Activated CD4-positive, alpha-beta memory T cell treated with anti-CD3 and anti-CD28 coated beads, Interleukin-2, amount 10 ng/mL, durations not matched to agents 7 days and 5 days (primary cell): ENCODE measurements at places on chromosomes 13 and 19. TPM values are rescaled to one million over a fixed set of nuclear protein-coding genes. Genes with fewer than 3 reads are reported as not detected.

GRCh38 chr19:48170817-48171347, 402 bp downstream of the ZSWIM9 start:
- peak overlapping the region; percentile 97 for H3K4me3 ChIP-seq
- peaks cover 33% of the 10 kb centered on the region for H3K36me3 ChIP-seq
- no peaks in the 10 kb centered on the region for H3K27me3 ChIP-seq
- peak; percentile 21 for DNase-seq

GRCh38 chr13:111472559-111473460, 152.4 kb downstream of the TEX29 start:
- H3K27me3 ChIP-seq, result no peaks in the 10 kb centered on the region
- DNase-seq, result peak; percentile 8

Gene ATP12A
- 1.1 TPM for total RNA-seq

- no peaks in the 10 kb centered on the region for H3K4me1 ChIP-seq
- no peak for DNase-seq
- no peak overlapping the region for H3K4me3 ChIP-seq
- H3K27me3 ChIP-seq, result no peaks in the 10 kb centered on the region
These were observed 21.4 kb downstream of the ACER1 start for GRCh38 chr19:6312018-6312417.

DNA sequence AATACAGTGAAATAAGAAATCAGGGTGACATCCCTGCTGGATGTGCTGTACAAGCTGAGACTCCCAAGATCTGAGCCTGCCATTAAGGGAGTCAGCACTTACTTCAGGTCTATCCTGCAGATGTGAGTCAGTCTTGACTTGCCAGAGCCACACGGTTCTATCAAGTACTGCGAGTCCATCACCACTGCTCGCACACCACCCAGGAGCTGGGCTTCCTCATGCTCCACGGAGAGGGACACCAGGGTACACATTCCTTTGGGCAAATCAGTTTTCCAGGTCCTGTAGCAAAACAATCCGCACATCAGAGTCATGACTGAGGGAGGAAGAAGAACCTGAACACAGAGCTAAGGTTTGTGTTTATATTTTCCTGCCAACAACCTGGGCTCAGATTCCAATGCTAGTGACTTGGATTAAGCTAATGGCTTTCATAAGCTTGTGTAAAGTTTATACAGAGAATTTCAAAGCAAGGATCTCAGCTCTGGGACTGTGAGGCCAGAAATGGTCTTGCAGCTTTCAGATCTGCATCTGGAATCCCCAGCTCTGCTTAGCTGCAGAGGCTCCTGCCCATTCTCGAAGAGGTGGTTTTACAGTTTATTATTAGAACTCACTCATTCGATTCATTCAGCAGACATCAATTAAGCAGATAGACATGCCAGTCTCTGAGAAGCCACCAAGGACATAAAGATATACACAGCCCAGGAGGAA, 90.6 kb downstream of the KL start:
- no peak overlapping the region for H3K27ac ChIP-seq
- no peaks in the 10 kb centered on the region for H3K36me3 ChIP-seq
- no peak overlapping the region for H3K4me3 ChIP-seq
- peaks cover 2% of the 10 kb centered on the region for H3K27me3 ChIP-seq

DNA sequence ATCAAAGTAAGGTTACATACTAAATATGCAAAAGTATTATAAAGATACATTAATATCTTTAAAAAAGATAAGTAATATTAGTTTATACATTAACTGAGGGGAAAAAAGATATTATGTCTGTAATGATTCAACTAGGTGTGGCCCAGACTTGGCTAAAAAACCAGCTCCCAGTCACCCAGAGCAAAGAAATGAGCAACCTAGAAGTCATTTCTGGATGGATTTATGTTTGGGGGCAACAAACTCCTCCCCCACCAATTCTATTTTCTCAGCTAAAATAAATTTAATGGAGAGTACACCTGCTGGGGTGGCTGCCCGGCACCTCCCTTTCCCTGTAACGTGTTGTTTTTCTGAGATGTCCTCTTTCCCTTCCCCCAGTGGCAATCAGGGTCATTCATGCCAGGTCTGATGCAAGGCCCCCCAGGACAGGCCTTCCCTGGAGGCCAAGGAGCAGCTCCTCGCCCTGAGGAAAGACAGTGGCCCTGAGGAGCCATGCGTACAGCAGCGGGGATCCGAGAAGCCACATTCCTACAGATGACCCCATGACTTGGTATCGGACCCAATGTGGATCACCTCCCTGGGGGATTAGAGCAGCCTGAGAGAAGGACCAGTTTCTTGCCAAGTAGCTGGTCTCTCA, 78.6 kb upstream of the DOCK9 start:
- H3K36me3 ChIP-seq, result peaks cover 13% of the 10 kb centered on the region
- H3K27me3 ChIP-seq, result no peaks in the 10 kb centered on the region
- H3K4me3 ChIP-seq, result no peak overlapping the region
- DNase-seq, result no peak

Gene RFPL4AL1
- total RNA-seq, result not detected

Gene GPR4
- not detected for total RNA-seq

Gene ATP4A
- not detected for total RNA-seq

DNA sequence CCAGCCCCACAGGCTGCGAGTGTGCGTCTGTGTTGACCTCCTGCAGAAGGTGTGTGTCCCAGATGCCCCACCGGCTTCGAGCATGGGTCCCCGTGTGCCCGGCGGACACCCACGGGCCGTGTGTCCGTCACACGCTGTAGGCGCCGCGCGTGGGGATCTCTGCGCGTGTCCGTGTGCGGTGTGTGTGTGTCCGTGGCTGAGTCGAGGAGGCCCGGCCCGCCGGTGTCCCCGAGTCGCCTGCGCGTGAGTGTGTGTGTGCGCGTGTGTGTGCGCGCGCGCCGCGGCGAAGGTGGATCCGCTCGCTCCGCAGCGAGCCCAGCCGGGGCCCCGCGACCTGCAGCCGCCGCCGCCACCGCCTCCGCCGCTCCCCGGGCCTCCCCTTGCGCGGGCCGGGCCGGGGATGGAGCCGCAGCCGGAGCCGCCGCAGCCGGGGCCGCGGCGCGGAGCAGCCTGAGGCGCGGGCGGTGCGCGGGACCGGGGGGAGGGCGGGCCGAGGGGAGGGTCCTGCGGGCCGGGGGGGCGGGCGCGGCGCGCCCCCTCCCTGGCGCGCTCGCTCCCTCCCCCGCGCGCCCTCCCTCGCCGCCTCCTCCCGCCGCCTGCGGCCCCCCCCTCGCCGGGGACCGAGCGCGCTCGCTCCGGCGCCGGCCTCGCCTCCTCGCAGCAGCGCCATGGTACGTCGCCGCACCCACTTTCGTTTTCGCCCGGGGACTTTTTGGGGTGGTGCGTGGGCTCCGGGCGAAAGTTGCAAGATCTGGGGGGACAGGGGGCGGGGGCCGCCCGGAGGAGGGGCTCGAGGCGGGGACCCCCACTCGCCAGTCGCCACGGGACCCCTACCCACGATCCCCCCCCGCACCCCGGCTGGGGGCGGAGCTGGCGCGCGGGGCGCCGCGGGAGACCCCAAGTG, 7.1 kb upstream of the NFIC start:
- peaks cover 29% of the 10 kb centered on the region for H3K27me3 ChIP-seq
- no peaks in the 10 kb centered on the region for H3K36me3 ChIP-seq
- DNase-seq, result peak; percentile 67
- peak overlapping the region; percentile 75 for H3K4me3 ChIP-seq
- peaks cover 25% of the 10 kb centered on the region for H3K4me1 ChIP-seq

DNA sequence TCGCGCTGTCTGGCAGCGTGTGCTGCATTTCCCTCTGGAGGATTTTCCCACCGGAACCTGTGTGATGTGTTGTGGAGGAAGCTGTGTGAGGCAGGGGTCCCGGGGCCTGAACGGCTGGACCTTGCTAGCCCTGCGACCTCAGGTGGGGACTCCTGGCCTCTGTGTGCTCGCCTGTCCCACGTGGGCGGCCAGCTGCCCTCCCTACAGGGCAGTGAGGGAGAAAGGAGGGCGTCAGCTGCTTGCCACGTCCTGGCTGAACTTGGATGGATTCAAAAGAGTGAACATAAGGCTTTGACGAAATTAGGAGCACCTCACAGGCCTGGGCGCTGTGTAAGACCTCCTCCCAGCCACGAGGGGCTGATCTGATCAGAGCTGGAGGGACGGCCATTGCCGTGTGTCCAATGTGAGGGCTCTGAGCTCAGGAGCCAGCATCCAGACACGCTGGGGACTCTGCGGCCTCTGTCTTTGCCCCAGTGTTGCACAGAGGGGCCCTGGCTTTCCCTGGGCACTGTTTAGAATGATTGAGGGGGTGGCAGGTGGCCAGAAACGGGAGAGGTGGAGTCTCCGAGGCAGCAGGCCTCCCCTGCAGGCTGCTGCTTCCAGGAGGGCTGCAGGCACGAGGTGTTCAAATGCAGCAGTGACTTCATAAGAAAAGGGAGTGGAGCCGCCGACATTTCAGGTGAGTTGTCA, 13.0 kb downstream of the TFDP1 start:
- peaks cover 64% of the 10 kb centered on the region for H3K36me3 ChIP-seq
- H3K4me3 ChIP-seq, result no peak overlapping the region
- H3K27me3 ChIP-seq, result no peaks in the 10 kb centered on the region

DNA sequence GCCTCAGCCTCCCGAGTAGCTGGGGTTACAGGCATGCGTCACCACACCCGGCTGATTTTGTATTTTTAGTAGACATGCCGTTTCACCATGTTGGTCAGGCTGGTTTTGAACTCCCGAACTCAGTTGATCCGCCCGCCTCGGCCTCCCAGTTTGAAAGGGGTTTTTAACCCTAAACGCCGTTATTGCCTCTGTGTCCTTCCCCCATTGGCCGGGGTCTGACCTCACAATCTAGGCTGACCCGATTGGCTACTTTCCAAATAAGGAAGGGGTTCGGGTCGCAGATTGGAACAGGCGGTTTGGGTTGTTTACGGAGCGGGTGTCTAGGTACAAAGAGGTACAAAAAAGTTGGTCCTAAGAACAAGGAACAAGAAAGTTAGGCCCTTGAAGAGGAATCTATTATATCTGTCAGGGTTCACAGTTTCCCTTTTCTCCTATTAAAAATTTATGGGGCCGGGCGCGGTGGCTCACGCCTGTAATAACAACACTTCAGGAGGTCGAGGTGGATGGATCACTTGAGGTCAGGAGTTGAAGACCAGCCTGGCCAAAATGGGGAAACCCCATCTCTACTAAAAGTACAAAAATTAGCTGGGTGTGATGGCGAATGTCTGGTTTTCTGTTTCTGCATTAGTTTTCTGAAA, 1.0 kb downstream of the ZNF253 start:
- peak overlapping the region; percentile 100 for H3K27ac ChIP-seq
- DNase-seq, result peak; percentile 64
- H3K4me3 ChIP-seq, result peak overlapping the region; percentile 100

Gene TNFSF11
- 7.5 TPM for total RNA-seq

GRCh38 chr13:111323549-111323948, 3.1 kb downstream of the TEX29 start:
- H3K36me3 ChIP-seq, result no peaks in the 10 kb centered on the region
- no peaks in the 10 kb centered on the region for H3K27me3 ChIP-seq
- H3K27ac ChIP-seq, result no peak overlapping the region
- H3K4me3 ChIP-seq, result peak overlapping the region; percentile 28
- peaks cover 9% of the 10 kb centered on the region for H3K4me1 ChIP-seq
- DNase-seq, result no peak

Gene CGB2
- not detected for total RNA-seq

DNA sequence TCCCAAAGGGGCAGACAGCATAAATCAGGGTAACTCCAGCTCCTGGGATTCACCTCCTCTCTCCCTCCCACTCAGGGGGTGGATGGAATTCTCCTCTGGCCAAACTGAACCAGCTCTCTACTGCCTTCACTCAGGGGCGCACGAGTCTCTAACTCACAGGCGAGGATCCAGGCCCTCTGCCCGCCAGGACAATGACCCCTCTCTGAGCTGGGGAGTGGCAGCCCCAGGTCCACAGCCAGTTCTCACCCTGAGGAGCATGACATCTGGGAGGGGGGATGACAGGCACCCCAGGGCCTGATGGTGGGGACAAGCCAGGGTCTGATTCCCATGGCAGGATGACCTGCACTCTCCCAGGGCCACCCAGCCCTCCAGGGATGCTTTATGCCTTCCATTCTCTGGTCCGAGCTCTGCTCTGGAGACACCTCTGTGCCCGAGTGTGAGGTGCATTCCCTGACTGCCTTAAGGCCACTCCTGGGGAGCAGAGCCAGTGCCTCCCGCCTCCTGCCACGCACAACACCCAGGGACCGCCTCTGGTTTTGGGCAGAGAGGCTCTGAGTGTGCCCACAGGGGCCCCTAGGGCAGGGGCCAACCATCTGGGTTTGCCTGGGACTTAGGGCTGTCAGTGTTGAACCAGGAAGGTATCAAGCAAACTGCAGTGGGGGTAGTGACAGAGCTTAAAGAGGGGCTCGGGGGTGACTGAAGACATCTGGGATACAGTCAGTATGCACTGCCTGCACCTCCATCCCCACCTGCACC, 66.2 kb downstream of the GNG7 start:
- H3K4me1 ChIP-seq, result peaks cover 2% of the 10 kb centered on the region
- no peak for DNase-seq
- peaks cover 6% of the 10 kb centered on the region for H3K27me3 ChIP-seq
- H3K4me3 ChIP-seq, result no peak overlapping the region
- no peaks in the 10 kb centered on the region for H3K36me3 ChIP-seq
- no peak overlapping the region for H3K27ac ChIP-seq

- no peak overlapping the region for H3K27ac ChIP-seq
- peaks cover 32% of the 10 kb centered on the region for H3K36me3 ChIP-seq
These were observed 4.6 kb downstream of the STK11 start for GRCh38 chr19:1210227-1210538.

DNA sequence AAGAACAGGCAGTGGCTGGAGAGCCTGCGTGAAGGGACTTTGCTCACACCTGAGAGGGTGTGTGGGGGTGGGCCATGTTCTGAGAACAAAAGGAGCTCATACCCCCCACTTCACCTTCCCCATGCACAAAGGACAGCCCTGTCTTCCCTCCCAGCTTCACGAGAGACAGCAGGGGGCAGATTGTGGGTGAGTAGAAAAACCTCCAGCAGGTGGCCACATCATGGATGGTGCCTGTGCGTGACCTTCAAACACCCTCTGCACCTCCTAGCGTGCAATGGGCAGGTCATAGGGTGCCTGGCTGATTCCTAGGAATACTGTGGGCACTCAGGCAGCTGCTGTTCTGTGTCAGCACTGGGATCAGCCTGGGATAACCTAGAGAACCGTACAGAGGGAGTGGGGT, 36.3 kb upstream of the PSG9 start:
- no peaks in the 10 kb centered on the region for H3K4me1 ChIP-seq
- no peak overlapping the region for H3K4me3 ChIP-seq
- no peak for DNase-seq
- no peaks in the 10 kb centered on the region for H3K27me3 ChIP-seq

- H3K36me3 ChIP-seq, result no peaks in the 10 kb centered on the region
- no peak for DNase-seq
- no peak overlapping the region for H3K27ac ChIP-seq
- H3K4me3 ChIP-seq, result no peak overlapping the region
- H3K4me1 ChIP-seq, result no peaks in the 10 kb centered on the region
- no peaks in the 10 kb centered on the region for H3K27me3 ChIP-seq
These were observed 777.2 kb downstream of the UQCRFS1 start for GRCh38 chr19:28435551-28436271.

DNA sequence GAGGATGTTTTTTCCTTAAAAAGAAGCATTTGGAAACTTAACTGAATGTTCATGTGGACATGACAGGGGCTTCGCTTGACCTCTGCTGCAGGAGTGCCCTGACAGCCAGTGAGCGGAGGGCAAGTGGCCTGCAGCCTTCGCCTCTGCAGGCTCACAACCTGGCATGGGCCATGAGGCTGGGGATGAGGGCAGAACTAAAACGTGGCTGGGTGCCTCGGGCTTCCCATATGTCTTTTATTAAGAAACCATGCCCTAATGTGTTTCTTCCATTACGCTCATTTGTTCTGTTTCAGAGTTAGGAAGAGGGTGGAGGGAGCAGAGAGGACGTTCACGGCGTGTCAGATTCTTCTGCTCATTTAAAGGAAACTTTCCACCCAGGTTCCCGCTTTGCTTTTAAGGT, 2.9 kb downstream of the ARHGEF7 start:
- H3K36me3 ChIP-seq, result no peaks in the 10 kb centered on the region
- H3K27ac ChIP-seq, result no peak overlapping the region
- no peak overlapping the region for H3K4me3 ChIP-seq
- no peak for DNase-seq
- H3K4me1 ChIP-seq, result peaks cover 14% of the 10 kb centered on the region
- H3K27me3 ChIP-seq, result peaks cover 70% of the 10 kb centered on the region
